Left cardiac atrium (tissue), 4 donors: ENCODE measurements at places on chromosomes 3 and 15.
A peak's percentile ranks its signal among the peaks of the same experiment; 100 is the strongest.

DNA sequence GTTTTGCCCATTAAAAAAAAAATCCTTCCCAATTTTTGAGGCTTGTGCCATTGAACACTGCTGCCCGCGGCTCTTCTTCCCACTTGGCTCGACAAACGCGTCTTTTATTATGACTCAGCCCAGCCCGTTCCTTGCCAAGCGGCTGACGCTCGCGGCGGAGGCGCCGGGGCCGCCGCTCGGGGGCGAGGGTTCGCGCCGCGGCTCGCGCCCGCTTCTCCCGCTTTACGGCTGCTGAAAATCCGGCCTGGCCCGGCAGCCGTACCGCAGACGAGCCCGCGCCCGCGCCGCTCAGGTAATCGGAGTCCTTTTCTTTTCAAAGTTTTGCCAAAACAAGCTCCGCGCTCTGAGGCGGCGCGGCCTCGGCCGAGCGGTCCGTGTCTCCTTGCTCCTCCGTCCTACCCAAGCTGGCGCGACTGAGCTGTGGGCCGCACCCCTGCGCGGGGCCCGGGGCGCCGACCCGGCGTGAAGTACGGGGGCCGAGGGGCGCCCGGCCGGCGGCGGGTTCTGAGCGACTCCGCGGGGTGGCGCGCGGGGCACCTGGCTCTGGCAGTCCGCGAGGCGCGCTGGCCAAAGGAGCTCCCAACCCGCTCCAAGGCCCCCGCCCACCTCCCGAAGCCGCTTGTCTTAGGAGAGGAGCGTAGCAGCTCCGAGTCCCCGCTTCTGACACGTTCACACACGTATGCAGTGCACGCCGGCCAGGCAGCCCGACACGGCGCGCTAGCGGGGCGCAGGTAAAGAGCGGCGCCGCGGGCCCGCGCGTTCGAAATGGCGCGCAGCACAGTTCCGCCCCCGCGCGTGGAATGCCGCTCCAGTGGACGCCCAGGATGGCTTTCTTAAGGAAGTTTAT is 418.2 kb upstream of the NAALADL2 start:
- peak; percentile 90 for DNase-seq

DNA sequence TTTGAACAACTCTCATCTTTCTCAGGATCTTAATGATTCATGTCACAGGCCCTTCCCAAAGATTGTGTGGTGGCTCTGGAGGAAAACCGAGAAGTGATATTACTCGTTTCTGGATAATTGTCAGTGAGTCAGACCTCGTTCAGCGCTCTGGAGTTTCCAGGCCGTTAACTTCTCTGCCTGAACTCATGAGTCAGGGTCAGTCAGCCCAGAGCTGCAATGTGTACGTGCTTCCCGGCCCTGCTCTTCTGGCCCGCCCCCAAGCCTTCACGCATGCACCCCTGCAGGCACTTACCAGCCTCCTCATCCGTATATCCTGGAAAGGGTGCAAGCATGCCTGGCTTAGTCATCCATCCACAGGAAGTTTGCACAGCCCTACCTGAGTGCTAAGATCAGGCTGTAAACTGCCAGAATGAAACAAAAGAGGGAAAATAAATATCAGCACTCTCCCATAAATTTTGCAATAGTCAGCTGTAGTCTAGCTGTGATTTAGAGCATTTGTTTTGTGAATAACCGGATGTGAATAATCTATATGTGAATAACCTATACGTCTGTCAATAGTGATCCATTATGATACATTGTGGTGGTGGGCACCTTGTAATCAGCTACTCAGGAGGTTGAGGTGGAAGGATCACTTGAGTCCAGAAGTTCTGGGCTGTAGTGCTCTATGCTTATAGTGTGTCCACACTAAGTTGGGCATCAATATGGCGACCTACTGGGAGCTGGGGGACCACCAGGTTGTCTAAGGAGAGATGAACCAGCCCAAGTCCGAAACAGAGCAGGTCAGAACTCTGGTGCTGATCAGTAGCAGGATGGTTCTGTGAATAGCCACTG is 35.3 kb upstream of the SEMA4B start:
- DNase-seq = peak; percentile 74

GRCh38 chr15:66001717-66002426 is 132.6 kb downstream of the RAB11A start:
- no peak for DNase-seq

DNA sequence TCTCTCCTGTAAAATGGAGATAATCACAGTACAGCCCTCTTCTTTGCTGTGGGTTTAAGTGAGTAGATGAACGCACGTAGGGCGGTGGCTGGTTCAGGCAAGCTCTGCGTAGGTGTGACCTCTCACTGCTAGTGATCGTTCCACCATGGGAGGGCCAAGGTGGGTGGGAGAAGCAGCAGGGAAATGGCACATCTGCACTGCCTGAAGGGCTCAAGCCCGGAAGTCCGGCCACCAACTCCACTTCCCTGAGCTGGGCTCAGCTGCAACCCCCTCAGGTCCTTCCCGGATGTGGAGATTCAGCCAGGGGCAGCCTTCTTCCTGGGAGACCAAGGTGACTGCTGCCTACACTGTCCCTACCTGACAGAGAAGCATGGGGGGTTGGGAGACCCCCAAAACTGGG is 102.9 kb downstream of the ADCY5 start:
- DNase-seq = no peak

- DNase-seq = no peak
Observed at GRCh38 chr3:127639173-127640041, 10.4 kb downstream of the PODXL2 start.

- peak; percentile 77 for DNase-seq
Observed at GRCh38 chr3:194344012-194344411, 7.1 kb downstream of the CPN2 start.
